ENCODE measurements at places on chromosomes 7 and 10.

GRCh38 chr10:48487244-48487643, 117.6 kb downstream of the ARHGAP22 start:
- DNase-seq: no peak

DNA sequence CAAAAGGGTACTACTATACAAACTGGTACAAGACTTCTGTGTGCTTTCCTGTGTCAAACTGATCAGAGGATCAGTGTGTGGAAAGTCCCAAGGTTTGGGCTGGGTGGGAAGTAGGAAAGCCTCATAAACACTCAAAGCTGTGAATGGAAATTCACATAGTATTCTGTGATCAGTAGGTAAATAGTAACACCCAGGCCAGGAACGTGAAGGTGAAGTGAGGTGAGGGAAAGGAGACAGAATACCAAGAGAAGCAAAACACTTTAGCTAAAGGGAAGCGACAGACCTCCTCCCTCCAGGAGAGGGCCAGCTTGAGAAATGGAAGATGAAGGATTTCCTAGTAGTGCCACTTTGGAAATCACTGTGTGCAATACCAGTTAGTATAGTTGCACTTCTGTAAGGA, 451.9 kb downstream of the KCNMA1 start:
- no peak for DNase-seq

- peak; percentile 56 for DNase-seq
Observed at GRCh38 chr10:99435986-99436638, 5.7 kb upstream of the GOT1 start.

- DNase-seq: no peak
Observed at GRCh38 chr7:99384523-99384922, 10.0 kb downstream of the ARPC1B start.

DNA sequence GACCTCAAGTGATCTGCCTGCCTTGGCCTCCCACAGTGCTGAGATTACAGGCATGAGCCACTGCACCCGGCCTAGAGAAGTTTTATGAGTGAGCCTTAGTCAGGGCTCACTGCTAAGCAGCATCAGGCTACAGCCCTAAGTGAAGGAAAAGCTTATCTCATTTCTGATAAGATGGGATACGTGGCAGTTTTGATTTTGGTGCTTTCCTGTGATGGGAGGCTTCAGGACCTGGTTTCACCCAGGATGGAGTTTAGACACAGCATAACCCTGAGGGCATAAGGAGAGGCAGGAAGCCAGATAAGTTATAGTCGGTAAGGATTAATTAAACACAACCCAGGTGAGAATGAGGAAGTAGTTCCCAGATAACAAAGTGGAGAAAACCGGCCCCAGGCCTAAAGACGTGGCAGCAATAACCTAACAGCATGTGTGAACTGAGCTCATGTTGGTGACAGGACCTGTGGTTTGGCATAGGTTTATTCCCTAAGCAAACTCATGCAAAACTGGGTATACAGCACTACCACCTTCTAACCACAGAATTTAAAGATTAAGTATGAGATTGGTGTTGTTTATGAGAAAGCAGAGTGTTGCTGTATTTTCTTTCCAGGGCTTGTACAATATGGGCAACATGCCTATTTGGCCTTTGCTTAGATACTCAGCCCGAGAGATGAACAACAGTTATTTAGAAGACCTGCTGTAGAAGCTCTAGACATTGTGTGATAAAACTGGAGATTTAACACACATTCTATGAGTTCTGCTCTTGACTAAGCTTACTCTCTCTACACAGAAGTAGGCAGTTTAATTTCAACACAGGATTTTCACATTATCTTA, 119.4 kb downstream of the COL28A1 start:
- no peak for DNase-seq

DNA sequence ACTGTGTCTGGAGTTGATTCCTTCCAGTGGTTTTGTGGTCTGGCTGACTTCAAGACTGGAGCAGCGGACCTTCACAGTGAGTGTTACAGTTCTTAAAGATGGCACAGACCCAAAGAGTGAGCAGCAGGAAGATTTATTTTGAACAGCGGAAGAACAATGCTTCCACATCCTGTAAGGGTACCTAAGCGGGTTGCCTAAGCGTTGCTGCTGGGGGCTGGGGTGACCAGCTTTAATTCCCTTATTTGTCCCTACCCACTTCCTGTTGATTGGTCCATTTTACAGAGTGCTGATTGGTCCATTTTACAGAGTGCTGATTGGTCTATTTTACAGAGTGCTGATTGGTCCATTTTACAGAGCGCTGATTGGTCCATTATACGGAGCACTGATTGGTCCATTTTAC, 13.2 kb downstream of the AKR1B15 start:
- peak; percentile 46 for DNase-seq

GRCh38 chr10:73923935-73924598, 13.1 kb downstream of the PLAU start:
- DNase-seq: no peak

- DNase-seq: no peak
Observed at GRCh38 chr7:65462148-65462716, 88.6 kb downstream of the ZNF92 start.

- no peak for DNase-seq
Observed at GRCh38 chr10:111482621-111483216, 405.9 kb downstream of the ADRA2A start.

- DNase-seq: peak; percentile 69
Observed at GRCh38 chr10:23158370-23158769, 33.7 kb upstream of the PTF1A start.

DNA sequence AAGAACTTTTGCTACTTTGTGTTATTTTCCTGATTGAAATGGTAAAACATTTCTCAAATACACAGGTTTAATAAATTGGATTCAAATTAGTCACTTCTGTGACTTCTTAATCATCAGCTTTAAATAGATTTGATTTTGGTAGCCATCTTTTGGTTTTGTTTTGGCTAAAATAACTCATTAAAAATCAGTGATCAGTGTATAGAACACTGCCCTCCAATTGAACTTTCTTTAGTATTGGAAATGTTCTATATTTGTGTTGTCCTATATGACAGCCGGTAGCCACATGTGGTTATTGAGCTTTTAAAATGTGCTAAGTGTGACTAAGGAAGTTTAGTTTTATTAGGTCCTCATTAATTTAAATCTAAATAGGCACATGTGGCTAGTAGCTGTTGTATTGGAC, 50.4 kb downstream of the GLCCI1 start:
- no peak for DNase-seq

DNA sequence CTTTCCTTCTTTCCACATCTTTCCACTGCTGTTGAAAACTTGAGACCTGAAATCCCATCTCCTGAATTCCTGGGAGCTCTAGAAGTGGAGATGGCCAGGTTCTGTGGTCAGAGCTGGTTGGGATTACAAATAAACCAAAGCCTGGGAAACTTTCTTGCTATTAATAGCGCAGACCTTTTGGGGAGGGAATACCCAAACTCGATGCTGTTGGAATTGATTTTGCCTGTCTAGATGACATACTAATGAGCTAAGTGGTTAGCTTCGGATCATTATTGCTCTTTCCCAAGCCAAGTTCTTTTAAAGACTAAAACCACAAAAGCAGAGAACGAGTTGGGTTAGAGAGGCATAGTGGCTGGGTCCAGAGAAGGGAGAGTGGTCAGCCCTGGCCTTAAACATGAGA, 76.6 kb downstream of the TCF7L2 start:
- DNase-seq: peak; percentile 24

DNA sequence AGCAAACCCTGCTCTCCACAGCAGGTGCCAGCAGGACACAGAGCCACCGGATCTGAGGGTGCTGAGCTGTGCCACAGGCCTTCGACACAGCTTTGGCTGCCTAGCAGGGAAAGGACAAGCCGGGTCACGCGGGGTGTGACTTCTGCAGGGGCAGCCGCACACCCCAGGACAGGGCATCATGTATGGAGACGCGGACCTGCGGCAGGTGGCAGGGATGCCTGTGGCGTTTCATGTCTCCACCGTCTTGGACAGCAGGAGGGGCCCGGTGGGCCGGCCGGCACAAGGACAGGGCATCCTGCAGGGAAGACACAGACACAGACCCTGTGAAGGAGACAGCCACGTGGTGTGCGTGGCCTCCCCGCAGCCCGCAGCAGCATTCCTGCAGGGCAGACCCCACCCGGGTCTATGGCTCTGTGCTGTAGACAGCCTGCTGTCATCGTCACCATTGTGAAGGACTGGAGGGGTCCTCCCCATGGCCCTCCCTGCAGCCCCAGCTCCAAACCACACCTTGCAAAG, 109.2 kb downstream of the PDGFA start:
- DNase-seq: no peak

GRCh38 chr10:26367771-26368170, 70.4 kb upstream of the APBB1IP start:
- DNase-seq: peak; percentile 70
